Stimulated activated CD8-positive, alpha-beta memory T cell treated with anti-CD3 and anti-CD28 coated beads, Interleukin-15, amount 100 ng/mL, for 4 hours (primary cell): ENCODE measurements at places on chromosomes 1 and 21.
A peak's percentile ranks its signal among the peaks of the same experiment; 100 is the strongest.

DNA sequence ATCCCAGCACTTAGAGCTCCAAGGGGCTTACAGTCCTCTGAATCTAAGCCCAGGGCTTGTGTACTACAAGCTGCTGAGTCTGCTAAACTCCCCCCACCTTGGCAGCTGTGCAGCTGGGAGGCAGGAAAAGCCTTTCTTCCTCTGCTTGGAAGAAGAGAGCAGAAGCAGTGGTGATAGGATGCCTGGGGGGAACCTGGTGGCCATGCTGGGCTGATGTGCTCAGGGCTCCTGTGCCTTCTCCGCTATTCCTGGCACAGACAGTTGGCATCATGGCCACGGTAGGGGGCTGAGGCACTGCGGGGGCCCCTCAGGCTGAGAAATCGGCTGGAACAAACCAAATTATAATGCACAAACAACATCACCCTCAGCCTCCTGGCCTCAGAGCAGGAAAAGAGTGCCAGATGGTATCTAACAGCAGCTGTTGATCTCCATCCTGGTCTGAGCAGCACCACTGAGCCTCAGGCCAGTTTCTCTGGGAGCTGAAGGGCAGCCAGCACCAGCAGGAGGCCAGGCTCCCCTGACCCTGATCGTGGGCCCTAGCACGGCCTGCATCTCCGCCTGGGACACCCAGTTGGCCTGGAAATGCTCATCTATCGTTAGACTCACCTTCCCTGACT, 35.8 kb downstream of the ECE1 start:
- no peak for DNase-seq

DNA sequence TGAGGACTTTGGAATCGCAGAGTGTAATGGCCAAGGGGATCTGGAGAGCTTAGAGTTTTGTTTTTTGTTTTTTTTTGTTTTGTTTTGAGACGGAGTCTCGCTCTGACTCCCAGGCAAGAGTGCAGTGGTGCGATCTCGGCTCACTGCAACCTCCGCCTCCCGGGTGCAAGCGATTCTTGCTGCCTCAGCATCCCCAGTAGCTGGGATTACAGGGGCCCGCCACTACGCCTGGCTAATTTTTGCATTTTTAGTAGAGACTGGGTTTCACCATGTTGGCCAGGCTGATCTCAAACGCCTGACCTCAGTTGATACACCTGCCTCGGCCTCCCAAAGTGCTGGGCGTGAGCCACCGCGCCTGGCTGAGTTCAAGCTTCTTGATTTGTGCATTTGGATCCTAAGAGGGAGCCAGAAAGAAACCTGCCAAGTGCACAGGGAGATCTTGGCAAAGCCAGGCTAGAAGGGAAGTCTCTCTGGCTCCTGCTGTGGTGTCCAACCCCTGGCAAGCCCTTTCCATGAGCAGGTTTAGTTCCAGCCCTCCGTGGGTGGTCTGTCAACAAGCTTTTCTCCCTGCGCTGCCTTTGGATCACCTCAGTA, 852 bp downstream of the FAAH start:
- DNase-seq: no peak

DNA sequence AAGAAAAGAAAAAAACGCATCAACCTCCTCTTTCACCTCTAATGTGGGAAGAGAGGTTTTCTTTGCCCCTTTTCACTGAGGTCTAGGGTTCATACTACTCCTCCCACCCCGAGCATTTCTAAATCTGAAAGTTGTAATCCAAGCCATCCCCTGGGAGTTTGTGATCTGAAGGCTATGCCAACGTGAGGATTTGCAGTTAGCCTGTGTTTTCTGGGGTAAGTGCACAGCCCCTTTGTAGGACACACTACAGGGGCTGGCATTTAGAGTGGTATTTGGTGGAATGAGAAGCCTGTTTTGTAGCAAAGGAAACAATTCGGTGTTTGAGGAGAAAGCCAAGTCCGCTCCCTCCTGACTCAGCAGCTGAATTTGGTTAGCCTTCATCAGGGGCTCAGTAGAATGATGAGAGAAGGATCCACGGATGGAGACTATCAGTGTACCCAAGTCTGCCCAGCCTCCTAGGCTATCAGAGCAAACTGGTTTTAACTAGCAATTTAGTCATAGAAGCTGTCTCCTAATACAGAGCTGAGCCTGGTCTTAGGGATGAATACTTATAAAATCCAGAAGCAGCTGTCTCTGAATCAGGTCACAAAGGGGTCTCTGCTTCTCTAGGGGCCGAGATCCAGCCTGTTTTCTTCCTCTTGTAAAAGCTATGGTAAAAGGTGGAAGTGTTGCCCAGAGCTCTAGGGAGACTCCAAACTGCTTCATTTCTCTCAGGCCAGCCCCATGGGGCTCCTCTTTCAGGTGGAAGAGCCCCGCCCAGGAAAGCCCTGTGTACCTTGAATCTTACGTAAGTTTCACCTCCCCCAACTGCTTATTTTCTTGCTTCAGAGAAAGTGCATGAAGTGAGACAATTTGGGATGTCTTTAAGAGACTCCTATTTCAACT, 2.1 kb downstream of the PCP4L1 start:
- no peak for DNase-seq

GRCh38 chr1:53292690-53293089, 35.2 kb downstream of the LRP8 start:
- no peak for DNase-seq

DNA sequence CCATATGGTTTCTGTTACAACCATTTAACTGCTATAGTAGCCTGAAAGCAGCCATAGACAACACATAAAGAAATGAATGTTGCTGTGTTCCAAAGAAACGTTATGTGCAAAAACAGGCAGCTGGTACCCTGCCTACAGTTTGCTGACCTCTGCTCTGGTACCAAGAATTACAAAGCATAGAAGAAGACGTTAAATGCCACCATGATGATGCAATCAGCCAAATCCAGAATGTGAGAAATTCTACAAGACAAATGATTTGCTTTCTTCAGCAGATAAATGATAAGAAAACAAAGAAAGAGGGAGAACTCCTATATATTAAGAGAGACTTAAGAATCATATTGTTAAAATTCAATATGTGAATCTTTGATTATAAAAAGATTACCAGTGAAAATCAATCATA, 97.8 kb upstream of the PDE4B start:
- DNase-seq: no peak

DNA sequence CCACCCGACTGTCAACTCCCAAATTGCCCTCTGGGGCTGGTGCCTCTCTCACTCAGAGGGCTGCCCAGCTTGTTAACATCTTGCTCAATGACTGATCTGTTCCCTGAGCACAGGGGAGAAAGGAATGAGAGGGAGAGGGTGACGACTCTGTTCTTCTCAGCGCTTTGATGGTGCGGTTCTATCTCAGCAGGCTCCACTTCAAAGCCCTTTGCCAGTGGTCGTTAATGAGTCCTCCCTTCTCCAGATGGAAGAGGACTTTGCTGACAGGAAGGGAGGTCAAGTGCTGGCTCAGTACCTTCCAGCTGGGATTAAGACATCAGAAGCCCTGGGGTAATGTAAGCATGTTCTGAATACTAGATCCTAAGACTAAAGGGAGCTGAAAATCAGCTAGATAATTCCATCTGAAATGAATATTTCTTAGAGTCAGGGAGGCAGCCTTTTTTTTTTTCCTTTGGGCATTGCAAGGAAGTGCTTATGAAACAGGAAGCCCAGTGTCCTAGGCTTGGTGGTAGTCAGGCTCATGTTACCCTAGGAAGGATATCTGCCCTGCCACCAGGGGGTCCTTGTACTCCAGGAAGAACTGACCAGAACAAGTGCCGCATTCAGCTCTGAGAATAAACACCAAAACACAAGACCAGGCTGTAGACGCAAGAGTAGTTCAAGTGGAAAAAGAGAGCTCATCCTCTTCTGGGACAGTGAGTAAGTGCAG, 4.7 kb downstream of the FMOD start:
- no peak for DNase-seq

GRCh38 chr1:5525597-5526384, 466.4 kb downstream of the NPHP4 start:
- DNase-seq: no peak

DNA sequence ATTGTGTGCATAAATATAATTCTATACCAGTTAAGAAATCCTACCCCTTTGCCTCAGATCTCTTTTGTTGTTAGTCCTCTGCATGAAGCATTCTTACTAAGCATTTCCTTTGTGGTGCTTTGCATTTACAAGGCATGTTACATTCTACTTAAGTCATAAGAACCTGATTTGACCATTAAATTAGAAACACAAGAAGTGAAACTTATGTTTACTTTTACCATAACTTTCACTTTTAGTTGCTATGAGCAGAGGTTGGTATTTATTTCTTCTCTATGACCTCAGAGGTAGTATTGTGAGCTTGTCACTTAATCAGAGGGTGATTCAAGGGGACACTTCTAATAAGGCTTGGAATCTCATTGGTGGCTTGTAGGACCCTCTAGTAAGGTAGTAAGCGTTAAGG, 9.0 kb downstream of the FAM20B start:
- DNase-seq: no peak

DNA sequence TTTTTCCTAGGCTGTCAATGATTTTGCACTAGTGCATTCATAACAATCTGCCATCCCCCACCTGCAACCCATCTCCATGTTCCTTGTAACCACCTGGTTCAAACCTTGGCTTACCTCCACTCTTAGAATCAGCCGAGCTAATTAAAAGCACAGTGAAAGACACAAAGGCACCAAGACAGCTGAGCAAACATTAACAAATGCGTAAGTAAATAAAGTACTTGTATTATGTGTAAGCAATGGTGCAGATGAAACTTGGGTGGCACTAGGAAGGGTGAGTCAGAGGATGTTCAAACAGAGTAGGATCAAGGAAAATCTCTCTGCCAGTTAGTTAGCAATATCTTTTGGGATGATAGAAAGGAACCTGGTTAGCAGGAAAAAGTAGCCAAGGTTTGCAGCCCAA, 5.1 kb upstream of the FOXJ3 start:
- DNase-seq: no peak

GRCh38 chr1:227728059-227728891, 6.8 kb downstream of the JMJD4 start:
- DNase-seq: peak; percentile 34

DNA sequence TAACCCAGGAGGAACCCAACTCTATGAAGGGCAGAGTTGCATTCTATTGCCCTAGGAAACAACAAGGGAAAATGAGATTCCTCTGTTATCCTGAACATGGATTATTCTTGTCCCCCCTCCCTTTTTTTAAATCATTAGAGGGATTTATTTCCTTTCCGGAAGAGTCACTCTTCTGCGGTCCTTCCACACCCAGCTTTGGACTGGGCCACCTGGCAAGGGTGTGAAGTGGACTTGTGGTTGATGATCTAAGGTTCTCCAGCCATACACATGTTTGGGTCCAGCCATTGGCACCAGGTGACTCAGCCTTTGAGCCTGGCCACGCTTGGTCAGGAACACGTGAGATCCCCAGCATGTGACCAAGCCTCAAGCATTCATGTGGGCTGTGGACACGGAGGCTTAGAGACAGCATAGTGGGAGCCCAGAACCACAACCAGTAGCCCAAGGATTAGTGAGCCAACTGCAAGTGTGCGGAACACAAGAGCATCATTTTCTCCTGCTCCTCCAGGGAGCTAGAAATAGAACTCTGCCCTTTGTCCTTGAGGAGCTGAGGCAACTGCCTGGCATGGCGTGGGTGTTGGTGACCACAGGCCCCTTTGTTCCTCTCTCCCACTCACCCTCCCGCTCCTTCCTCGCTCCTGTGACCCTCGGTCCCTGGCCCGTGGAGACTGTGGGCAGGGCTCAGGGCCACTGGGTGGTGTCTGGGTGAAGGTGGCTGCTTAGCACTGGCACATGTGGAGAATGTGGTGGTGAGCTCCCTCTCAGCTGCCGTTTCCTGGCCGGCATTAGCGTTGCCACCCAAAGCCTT, 50.1 kb downstream of the NENF start:
- no peak for DNase-seq

GRCh38 chr1:85062425-85063026, 14.2 kb upstream of the MCOLN3 start:
- no peak for DNase-seq

DNA sequence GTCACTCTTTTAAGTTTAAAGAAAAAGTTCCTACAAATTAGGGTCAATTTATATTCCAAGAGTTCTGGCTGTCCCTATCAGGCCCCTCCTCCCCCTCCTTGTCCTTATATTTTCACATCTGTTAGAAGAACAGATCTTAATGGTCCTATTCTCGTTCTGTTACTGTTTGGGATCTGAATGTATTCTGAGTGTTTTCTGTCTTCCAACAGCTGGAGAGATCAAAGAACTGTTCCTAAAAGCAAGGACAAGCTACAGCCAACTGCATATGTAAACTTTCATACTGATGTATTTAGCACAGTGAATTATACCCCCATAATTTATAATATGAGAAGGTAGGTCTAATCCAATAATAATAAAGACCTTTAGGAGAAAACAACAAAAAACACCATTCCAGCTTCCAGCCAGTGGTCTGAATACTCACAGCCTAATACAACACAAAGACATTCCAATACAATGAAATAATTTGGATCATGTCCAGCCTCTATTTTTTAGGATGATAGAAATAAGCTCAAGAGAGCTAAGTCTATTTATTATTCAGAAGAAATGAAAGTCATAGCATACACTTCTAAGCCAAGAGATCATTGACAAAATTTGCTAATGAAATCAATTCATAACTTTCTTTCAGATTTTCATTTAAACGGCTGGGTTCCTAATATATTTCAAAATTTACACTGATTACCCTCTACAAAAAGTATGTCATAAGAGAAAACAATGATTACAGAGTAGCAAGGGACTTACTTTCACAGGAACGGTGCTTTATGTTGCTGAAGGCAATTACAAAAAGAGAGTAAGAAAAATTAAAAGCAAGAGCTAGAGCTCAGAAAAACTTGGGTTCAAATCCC, 25.3 kb downstream of the WLS start:
- no peak for DNase-seq

- no peak for DNase-seq
Measured at GRCh38 chr21:26691416-26691815, 118.3 kb upstream of the CYYR1 start.

DNA sequence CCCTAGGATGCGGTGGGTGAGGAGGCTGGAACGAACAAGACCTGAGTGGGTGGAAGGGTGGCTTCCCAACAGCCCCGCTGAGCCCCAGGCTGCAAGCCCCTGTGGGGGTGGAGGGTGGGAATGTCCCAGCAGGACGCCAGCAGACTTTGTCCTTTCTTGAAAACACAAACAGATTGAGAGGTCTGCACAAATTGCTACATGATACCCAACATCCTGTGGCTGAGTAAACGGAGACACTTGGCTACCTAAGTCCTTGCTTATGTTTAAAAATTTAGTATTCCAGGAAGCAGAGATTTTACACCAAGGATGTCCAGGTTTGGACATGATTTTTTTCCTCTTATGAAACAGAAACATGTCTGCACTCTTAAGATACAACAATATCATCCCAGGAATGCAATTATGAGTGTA, 11.8 kb upstream of the F3 start:
- DNase-seq: no peak

GRCh38 chr1:156146020-156146768, 7.2 kb upstream of the SEMA4A start:
- DNase-seq: no peak

- no peak for DNase-seq
Measured at GRCh38 chr1:41319106-41319755, 42.0 kb upstream of the FOXO6 start.

GRCh38 chr1:209989525-209989924, 51.5 kb downstream of the SYT14 start:
- no peak for DNase-seq

- DNase-seq: no peak
Measured at GRCh38 chr1:35175098-35175576, 17.8 kb downstream of the SFPQ start.

GRCh38 chr1:234836045-234836681, 226.2 kb upstream of the IRF2BP2 start:
- no peak for DNase-seq

GRCh38 chr1:23980728-23981070, 572 bp upstream of the SRSF10 start:
- no peak for DNase-seq
